ENCODE measurements at places on chromosomes 6 and 20.

- DNase-seq, result no peak
Observed at GRCh38 chr20:44739942-44740341, 5.7 kb upstream of the KCNK15 start.

DNA sequence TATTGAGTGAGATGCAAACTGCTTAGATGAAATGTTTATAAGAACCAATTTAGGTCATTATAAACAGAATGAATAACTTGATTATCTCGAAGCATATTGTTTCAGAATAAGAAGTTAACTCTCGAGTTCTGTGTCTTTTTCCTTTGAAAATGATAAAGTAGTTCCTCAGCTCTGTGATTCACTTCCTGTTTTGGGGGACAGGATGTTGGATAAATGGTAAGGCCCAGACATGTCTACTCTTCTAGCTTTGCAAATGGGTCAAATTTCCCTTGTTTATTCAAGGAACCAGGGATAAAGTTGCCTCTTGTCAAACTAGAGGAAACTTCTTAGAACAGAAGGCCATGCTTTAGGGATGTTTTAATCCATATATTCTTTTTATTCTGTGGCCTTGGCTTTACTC is 246.9 kb downstream of the SOX4 start:
- DNase-seq, result no peak

GRCh38 chr20:22729616-22730236 is 145.4 kb upstream of the FOXA2 start:
- no peak for DNase-seq

- no peak for DNase-seq
Observed at GRCh38 chr6:604579-604978, 52.3 kb downstream of the HUS1B start.

- no peak for DNase-seq
Observed at GRCh38 chr6:90406142-90406794, 109.6 kb upstream of the BACH2 start.

- DNase-seq, result no peak
Observed at GRCh38 chr6:136235233-136235564, 14.9 kb downstream of the MTFR2 start.

DNA sequence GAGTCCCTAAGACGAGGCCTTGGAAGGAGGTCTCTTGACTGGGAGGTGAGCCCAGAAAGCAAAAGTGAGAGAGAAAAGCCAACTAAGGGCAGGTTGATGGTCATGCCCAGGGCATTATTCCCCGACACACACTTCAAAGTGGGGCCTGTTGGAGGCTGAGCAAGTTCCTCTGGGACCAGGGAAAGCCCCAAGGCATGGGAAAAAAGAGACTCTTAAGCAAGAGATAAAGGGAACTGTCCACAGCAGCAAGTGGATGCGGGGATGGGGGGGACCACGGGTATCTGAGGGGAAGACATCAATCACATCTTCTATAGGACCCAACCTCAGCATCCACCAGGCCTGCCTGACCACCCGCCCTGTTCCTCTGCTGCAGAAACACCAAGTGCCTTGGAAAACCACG is 119.9 kb upstream of the MAFB start:
- no peak for DNase-seq

- DNase-seq, result no peak
Observed at GRCh38 chr6:40138273-40138720, 204.0 kb upstream of the MOCS1 start.

GRCh38 chr6:115514656-115515055 is 546.0 kb downstream of the FRK start:
- no peak for DNase-seq

DNA sequence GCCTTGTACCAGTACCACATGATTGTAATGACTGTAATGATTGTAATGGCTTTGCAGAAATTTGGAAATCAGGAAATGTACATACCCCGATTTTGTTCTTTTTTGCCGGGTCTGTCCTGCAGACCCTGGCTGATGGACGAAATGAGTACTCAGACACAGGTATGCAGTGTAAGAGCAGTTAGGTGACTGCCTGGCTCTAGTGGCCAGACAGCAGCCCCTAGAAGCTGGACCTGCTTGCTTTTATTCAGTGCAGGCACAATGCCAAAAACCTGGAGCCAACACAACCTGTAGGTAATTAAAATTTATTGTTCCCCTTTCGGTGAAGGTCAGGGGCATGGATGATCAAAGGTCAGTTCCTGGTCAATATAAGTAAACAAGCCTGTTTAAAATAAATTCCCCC is 346.0 kb downstream of the NKAIN2 start:
- DNase-seq, result no peak

DNA sequence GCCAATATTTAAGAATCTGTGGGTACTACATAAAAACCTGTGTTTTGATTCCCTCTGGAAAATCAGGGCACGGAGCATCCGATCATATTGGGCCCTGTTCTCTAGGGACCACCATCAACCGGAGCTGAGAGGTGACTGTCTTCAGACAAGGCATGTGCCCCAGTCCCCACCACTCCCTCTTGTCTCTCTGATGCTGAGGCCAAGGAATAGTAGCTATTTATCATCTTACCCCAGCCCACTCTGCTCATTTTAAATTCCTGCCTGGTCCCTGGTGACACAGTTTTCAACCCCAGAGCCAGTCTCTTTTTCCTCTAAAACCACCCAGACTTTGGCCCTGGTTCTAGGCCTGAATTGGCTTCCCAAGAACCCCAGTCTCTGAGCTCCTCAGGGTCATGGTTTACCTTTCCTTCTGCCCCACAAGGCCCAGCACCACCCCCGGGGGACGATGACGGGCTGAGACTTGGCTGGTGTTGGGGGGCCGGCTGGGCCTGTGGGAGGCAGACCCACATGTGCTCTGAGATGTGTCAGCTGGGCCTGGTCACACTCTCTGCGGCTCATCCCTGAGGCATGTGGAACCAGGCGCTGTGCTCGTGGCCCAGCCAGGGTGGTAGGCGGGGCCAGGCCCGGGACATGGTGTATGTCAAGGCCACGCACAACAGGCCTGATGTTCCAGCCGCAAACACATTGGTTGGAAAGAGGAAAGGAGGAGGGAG is 114.4 kb downstream of the CEBPB start:
- DNase-seq, result no peak
